ENCODE measurements at places on chromosomes 1 and 21.
A peak's percentile ranks its signal among the peaks of the same experiment; 100 is the strongest.

DNA sequence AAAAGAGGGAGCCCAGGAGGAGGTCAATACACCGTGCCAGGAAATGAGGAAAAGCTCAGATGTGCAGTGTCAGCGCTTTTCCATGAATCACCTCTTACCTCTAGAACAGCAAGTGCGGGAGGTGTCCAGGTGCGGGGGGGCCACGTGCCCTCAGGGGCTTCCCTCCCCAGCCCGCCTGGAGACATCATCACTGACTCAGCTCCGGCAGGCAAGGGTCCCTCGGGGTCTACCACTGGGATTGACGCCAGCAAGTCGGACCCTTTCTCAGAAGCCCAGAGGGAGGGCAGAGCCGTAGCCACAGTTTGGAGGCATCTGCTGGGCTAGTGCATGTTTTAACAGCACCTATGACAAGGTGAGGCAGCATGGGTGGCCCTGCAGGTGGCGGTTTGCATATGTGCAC lies 67.4 kb upstream of the TRAPPC10 start:
- no peak for DNase-seq

DNA sequence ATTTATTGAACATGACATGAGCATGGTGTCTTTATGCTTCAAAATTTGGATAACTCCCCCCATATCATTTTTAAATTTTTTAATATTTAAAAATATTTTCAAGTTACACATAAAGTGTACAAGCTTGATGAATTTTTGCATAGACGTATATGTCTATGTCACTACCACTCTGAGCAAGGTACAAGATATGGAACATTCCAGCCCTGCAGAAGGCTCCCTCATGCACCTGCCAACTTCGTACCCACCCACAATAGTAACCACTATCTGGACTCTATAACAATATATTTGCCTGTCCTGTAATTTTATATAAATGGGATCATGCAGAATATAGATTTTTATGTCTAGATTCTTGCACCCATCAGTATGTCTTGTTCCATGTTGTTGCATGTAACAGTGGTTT lies 74.5 kb downstream of the CNST start:
- no peak for DNase-seq

DNA sequence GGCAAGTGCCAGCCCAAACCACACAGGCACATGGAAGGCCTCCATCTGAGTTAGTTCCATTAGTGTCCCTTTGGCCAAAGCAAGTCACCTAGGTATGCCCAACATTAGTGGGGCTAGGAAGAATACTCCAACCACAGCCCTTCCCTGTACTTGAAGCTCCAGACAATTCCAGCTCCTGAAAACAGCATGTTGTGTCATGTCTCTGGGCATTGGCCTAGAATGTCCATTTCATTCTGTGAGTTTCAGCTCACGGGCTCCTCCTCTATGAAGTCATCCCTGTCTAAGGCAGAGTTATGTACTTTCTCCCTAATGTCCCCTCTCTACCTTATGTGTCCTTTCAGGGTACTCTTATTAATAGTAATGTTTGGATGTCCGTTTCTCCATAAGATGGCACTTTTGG lies 96.5 kb upstream of the SPATA6 start:
- no peak for DNase-seq

DNA sequence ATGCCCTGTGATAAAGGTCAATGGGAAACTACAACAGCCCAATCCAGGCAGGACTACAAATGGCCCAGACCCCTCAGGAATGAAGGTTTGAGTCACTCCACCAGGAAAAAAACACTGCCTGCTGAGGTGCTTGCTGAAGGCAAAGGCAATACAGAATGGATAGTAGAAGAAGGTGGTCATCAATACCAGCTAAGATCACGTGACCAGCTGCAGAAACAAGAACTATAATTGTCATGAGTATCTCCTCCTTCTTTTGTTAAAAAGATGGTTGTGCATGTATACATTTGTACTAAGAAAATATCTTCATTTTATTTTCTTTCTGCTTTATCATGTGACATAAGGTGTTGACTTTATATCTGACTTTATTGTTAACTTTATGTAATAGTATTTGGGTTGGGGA lies 23.4 kb upstream of the ZNF644 start:
- DNase-seq = no peak

DNA sequence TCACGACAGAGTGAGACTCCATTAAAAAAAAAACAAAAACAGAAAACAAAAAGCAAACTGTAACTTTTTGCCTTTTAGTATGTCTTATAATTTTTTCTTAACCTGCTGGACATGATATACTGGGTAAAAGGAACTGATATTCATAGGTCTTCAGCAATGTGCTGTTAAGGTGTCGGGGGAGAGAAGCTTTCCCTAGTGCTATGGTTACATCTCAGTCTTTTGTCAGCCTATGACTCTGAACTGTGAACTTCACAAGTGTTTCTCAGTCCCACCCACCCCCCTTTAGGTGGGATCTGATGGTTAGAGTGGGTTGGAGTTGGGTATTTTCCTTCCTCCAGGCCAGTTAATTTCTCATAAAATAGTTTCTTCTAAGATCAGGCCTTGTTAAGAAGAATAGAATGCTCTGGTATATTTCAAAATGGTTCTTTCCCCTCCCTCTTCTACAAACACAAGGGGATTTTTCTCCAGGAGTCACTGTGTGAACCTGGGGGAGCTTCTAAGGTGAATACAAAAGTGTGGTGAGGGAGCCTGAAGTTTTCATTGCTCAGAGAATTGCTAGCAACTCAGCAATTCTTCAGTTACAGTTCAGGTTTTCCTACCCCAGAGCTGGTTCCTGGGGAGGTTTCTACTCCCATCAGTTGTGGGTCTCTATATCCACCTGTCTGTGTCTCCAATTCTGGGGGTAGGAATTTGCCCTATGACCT lies 16.1 kb upstream of the EDARADD start:
- DNase-seq = no peak

GRCh38 chr1:22241811-22242210 lies 98.9 kb upstream of the WNT4 start:
- no peak for DNase-seq

- no peak for DNase-seq
Measured at GRCh38 chr1:153628638-153629342, 556 bp downstream of the S100A1 start.

- DNase-seq = no peak
Measured at GRCh38 chr21:28852706-28853105, 140.0 kb downstream of the LTN1 start.

DNA sequence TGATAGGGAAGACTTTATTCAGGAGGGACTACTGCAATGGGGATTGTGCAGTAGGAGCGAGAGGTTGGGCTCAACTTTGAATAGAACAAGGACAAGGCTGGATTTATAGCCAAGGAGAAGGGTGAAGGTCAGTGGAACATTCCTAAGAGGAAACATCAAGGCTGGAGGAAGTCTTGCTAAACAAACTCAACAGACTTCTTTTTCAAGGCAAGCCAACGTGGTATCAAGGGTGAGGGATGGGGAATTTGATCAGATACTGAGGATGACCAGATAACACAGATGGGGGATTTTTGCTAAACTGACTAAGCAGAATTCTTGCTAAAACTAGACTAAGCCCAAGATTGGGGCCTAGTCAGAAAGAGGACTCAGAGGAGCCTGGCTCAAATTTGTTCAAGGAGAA lies 107.3 kb downstream of the DUSP10 start:
- DNase-seq = no peak

DNA sequence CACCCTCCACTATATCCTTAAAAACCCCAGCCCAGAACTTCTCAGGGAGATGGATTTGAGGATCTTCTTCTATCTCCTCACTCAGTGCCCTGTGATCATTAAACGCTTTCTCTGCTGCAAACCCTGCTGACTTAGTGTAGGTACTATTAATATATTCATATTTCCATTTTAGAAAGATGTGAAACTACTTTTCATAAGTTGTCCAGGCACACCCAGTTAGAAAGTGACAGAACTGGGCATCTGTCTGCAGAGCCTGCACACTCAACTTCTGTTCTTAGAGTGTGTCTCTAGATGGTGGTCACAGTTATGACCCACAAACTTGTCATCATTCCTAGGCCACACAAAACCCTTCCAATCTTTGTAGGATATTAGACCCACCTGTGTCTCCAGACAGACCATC lies 55.0 kb downstream of the FCRL5 start:
- no peak for DNase-seq

GRCh38 chr1:32709075-32709474 lies 6.5 kb upstream of the SYNC start:
- no peak for DNase-seq

- DNase-seq = no peak
Measured at GRCh38 chr1:154912755-154913154, 23.8 kb downstream of the PMVK start.

- no peak for DNase-seq
Measured at GRCh38 chr1:167837326-167837725, 76.6 kb downstream of the ADCY10 start.

GRCh38 chr1:247077213-247077612 lies 1.4 kb downstream of the ZNF670 start:
- DNase-seq = peak; percentile 28

- peak; percentile 93 for DNase-seq
Measured at GRCh38 chr21:35578347-35578782, 482.0 kb downstream of the SETD4 start.

GRCh38 chr1:88774151-88774556 lies 90.1 kb downstream of the PKN2 start:
- no peak for DNase-seq

DNA sequence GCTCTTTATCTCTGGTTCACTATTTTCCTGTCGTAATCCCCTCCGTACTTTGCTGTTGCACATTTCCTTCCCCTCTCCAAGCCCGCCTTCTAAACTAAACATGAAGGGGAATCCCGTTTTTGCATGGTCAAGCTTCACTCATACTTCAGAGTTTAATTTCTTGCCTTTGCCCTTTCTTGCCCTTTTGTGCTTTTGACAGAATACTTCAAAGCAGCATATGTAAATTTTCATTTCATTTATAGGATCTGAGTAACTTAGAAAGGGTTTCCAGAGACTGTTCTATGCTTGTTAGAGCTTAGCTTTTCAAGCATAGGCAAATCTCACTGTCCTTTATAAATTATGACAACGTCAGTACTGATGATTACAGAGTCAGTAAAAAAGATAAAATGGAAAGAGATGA lies 27.7 kb downstream of the SPATA45 start:
- no peak for DNase-seq

DNA sequence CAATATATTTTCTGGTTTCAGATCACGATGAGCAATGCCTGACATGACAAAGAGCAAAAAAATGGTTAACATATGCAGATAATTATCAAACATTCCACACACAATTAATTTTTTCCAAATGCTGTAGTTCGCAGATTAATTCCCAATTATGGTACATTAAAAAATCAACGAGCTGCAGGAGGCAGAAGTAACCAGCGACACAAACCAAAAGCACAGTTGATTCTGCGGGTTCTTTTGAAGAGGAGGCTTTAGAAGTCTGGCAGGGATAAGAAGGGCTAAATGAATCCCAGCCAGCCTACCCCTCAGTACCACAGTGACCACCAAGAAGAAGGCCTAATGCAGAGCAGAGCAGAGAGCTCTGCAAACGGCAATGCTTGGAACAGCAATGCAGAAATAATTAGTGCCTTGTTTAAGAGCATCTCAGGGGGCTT lies 17.0 kb upstream of the KNCN start:
- peak; percentile 29 for DNase-seq

- DNase-seq = peak; percentile 66
Measured at GRCh38 chr1:151867765-151868411, 14.4 kb upstream of the THEM5 start.

DNA sequence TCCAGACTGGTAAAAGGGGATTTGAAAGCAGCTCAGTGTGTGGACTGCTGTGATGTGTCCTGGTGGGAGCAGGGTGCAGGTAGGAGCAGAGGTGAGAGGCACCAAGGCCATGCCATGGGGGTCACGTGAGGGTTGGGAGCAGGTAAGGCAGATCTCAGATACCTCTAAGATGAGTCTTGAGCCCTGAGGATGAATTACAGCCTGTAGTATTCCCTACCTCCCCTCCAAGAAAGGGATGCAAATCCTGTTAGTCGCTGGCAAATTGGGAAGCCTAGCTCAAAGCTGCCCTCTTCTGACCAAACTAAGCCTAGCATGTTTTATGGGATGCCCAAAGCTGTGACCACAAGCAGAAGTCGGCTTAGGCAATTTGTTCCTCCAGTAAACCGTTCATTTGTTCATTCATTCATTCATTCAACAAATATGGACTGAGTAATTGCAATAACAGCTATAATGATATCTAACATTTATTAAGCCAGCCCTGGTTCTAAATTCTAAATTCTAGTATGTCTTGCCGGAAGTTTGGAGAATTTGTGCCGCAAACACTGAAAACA lies 3.9 kb upstream of the NUAK2 start:
- DNase-seq = peak; percentile 78

DNA sequence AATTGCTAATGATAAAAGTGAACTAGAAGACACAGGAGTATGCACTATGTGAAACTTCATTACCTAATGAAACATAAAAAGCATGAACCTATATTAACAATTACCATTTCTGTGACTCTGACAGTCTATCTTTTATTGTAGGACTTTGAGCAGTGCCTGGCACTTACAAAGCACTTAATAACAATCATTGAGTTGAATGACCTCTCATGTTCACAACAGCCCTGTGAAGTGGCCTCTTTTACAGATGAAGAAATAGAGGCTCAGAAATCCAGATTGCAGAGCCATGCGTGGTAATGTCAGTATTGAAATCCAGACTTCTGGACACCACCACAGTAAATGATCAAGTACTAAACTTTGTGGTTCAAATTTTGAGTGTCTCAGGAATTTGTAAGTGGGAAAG lies 326.4 kb downstream of the NTNG1 start:
- peak; percentile 4 for DNase-seq

GRCh38 chr1:215054266-215054665 lies 28.3 kb upstream of the KCNK2 start:
- no peak for DNase-seq

GRCh38 chr21:33230545-33231324 lies 997 bp downstream of the IFNAR2 start:
- peak; percentile 61 for DNase-seq

DNA sequence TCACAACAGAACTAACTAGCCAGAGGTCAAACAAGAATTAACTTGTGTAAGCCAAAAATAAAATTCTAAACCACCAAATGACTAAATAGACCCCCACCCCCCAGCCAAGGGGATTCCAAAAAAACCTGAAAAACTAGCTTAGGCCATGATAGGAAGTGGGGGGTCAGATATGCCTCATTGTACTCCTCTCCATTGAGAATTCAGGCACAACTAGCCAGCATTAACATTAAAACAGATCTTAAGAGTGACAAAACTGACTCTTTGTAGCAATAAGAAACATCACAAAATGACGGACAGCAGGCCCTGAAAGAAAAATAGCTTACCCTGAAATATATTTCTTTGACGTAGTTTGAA lies 103.0 kb upstream of the ETV3 start:
- DNase-seq = no peak

- no peak for DNase-seq
Measured at GRCh38 chr1:230834292-230834691, 34.0 kb downstream of the C1orf198 start.
